Astrocyte (in vitro differentiated cells and primary cell): ENCODE measurements at places on chromosomes 2 and 18.

- no peak for DNase-seq
Measured at GRCh38 chr2:108824316-108825070, 37.9 kb downstream of the CCDC138 start.

DNA sequence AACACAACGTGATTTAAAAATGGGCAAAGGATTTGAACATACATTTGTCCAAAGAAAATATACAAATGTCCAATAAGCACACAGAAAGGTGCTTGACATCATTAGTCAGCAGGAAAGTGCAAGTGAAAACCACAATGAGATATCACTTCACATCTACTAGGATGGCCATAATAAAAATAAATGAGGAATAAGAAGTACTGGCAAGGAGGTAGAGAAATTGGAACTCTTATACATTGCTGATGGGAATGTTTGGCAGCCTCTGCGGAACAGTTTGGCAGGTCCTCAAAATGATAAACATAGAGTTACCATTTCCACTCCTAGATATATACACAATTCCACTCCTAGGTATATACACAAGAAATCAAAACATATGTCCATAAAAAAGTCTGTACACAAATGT lies 51.0 kb upstream of the PGAP1 start:
- DNase-seq = peak; percentile 51

DNA sequence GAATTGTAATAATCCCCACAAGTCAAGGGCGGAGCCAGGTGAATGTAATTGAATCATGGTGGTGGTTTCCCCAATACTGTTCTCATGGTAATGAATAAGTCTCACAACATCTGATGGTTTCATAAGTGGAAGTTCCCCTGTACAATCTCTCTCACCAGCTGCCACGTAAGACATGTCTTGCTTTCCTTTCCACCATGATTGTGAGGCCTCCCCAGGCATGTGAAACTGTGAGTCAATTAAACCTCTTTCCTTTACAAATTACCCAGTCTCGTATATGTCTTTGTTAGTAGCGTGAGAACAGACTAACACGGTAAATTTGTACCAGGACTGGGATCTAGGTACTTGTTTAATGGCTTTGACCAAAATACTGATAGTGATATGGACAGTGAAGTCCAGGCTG lies 744.3 kb upstream of the REG3G start:
- DNase-seq = no peak

DNA sequence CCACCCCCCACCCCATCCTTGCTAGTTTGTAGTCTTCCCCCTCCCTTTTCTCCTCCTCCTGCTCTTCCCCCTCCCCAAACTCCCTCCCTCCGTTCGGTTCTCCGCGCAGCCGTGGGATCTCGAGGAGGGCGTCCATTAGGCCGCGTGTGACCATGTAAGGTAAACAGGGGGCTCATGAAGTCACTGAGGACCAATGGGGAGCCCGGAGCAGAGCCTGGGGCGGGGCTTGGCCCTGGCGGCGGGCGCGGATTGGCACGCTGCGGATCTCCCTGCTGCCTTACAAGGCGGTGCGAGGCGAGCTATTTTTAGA lies 246 bp upstream of the KLF7 start:
- peak; percentile 99 for DNase-seq

GRCh38 chr2:230765611-230766300 lies 53.1 kb downstream of the CAB39 start:
- DNase-seq = peak; percentile 55

- no peak for DNase-seq
Measured at GRCh38 chr18:5787936-5788335, 107.4 kb downstream of the TMEM200C start.

DNA sequence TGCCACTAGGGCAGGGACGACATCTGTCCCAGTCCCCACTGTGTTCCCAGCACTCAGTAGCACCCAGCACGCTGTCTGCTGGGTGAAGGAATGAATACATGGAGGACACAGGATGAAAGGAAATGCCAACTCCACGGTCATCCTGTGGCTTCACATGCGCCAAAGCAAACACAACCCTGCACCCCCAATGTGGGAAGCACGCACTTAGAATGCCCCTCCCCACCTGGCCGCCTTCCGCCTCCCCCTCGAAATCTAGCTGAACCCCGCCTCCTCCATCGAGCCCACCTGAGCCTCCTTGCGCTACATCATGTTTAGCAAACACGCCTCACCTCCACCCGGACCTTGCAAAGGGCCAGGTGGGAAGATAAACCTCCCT lies 33.9 kb downstream of the ADCY3 start:
- no peak for DNase-seq

DNA sequence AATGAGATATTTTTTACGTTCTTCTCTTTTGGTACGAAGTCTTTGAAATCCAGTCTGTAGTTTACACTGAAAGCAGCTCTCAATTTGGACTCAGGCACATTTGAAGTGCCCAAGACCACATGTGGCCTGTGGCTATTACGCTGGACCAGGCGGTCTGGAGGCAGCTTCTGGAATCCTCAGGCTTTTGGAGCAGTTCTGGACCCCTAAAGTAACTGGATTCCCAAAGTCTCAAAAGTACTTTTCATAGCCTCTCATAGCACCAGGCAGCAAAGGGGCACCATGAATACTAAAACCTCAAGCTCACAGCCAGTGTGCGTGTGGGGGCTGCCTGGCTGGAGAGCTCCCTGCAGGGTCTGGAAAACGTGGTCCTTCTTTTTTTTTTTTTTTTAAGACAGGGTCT lies 119.0 kb downstream of the SMAD7 start:
- no peak for DNase-seq

GRCh38 chr18:69844656-69845055 lies 103.0 kb downstream of the CD226 start:
- DNase-seq = no peak

GRCh38 chr2:108399479-108399878 lies 21.7 kb downstream of the SULT1C4 start:
- DNase-seq = no peak

- DNase-seq = peak; percentile 99
Measured at GRCh38 chr2:152542995-152543481, 174.2 kb downstream of the PRPF40A start.

DNA sequence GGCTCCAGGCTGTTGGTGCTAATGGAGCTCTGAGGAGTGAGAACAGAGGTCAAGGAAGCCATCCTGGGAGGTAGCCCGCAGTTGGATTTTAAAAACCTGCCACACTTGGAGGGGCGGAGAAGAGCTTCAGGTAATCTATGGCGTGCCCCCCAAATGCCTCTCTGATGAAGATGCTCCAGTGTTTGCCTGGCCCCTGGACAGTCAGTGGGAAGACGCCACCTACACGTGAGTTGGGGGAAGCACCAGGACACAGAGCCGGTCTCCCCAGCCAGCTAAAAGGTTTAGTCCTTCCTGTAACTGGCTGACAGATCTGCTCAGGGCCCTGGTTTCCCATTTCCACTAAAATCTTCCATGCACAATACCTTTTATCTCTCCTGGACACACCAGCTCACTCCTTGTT lies 225.0 kb downstream of the TTC32 start:
- no peak for DNase-seq
